NCI-H2081 treated with DMSO at 0.1 percent for 48 hours (cell line): ENCODE measurements at places on chromosomes 13 and 19.

- DNase-seq: no peak
Measured at GRCh38 chr13:27774651-27775050, 17.6 kb upstream of the GSX1 start.

- DNase-seq: no peak
Measured at GRCh38 chr19:55082020-55082851, 6.6 kb downstream of the EPS8L1 start.

GRCh38 chr13:59673286-59673685 lies 490.4 kb downstream of the DIAPH3 start:
- DNase-seq: no peak

DNA sequence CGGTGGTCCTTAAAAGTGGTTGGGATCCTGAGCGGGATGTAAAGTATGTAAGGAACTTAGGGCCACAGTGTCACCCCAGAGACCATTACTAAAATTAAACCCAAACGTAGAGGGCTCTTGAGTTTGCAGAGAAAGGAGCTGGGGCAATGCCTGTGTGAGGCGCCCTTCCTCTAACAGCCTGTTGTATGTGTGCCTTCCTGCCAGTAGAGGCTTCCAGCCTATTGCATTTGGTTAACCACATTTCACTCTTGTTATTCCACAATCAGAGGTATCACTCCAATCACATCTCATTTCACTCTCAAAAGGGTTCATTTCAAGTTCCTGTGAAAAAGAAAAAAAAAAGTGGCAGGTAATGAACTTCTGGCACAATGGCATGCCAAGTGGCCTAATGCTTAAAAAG lies 29.4 kb downstream of the DIAPH3 start:
- no peak for DNase-seq

DNA sequence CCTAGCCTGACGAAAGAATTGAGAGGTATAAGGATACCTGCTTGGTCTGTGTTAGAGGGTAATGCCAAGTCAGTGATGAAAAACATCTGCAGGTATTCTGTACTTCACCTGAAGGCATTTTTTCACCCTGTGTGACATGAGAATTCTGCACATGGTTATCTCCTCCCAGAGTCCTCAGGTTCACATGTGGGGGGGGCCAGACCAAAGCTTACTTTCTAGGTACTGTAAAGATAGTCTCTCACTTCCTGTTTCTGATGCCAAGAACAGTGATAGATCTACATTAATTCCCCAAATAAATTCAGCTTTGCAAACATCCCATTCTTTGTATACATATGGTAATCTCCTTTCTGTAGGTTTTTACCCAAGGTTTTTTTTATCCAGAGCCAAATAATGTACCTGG lies 53.4 kb downstream of the GPC6 start:
- DNase-seq: no peak

- no peak for DNase-seq
Measured at GRCh38 chr19:5091018-5091683, 122.2 kb downstream of the KDM4B start.

GRCh38 chr13:92694047-92694446 lies 532.6 kb upstream of the GPC6 start:
- no peak for DNase-seq

GRCh38 chr19:41821003-41821735 lies 23.3 kb downstream of the LYPD4 start:
- peak; percentile 42 for DNase-seq

- no peak for DNase-seq
Measured at GRCh38 chr13:26882731-26883130, 122.1 kb upstream of the GPR12 start.

GRCh38 chr13:90084684-90085290 lies 1262.7 kb upstream of the MIR17HG start:
- no peak for DNase-seq

DNA sequence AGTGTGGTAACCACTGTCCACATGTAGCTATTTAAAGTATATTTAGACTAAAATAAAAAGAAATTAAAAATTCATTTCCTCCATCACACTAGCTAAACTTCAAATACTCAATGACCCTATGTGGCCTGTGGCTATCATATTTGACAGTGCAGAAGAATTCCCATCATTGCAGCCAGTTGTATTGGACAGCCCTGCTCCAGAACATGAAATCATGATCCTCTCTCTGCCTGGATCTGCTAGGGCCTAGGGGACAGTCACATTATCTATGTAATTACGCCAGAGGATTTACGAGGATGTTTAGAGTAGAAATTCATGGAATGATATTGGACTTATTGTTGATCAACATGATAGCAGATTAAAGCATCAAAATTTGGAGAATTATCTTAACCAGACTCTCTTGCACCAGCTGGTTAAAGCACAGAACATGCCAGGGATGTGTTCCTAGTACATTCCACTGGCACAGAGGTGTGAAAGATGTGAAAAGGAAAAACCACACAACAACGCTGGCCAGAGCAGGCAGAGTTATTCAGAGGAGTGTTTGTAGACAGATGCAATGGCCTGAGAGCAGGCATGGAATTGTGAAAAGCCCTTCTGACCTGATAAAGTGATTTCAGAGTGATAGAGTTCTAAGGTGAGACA lies 108.9 kb upstream of the STARD13 start:
- DNase-seq: no peak

- no peak for DNase-seq
Measured at GRCh38 chr13:98447881-98448641, 128.8 kb downstream of the STK24 start.

- DNase-seq: no peak
Measured at GRCh38 chr13:110644892-110645521, 29.7 kb downstream of the NAXD start.

DNA sequence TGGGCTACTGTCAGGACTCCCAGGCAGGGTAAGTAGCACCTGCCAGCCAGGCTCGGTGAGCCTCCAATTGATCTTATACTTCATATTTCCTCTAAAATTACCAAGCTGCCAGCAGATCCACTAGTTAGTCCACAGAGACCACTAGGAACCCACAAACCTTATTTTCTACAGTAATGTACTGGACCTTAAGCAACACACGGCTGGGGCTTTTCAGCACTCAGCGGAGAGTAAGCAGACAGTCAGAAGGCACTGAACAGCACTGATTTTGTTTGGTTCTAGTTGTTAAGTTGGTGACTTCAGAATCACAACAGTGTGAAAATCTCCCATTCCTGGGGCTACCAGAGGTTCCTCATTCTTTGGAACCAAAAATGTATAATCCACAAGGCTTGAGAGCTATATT lies 56.1 kb downstream of the MRPL57 start:
- DNase-seq: no peak

DNA sequence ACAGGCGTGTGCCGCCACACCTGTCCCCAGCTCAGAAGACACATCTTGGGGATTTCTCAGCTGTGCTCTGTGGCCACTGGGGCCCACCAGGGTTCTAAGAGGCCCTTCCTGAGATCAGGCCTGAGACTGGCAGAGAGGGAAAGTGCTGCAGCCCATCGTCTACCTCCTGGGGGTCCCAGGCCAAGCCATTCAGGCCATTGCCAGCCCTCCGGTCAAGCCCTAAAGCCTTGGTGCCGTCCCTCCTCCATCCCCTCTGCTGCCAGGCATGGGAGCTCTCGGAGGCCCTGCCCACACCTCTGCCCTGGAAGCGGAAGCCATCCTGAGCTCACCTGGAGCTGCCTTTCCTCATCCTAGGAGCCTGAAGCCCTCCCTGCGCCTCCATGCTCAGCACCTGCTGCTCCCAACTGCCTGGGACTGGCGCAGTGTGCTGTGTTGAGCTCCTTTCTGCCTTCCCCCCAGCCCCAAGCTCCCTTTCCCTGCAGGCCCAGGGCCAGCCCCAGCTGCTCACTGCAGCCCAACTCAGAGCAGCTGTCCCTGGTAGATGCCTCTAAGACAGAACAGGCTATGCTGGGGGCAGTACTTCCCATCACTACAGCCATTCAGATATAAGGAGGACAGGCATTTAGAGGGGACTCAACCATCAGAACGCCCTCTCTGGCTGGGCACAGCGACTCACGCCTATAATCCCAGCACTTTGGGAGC lies 2.9 kb downstream of the SLC7A9 start:
- no peak for DNase-seq

GRCh38 chr19:33064792-33065550 lies at the start of gene RHPN2:
Gene RHPN2, minus strand, starts transcription at chr19:33064888. Its CDS starts 36 bp downstream, at chr19:33064852.
- no peak for DNase-seq

GRCh38 chr13:100542826-100543156 lies 45.8 kb downstream of the GGACT start:
- DNase-seq: no peak

- DNase-seq: no peak
Measured at GRCh38 chr13:71171740-71172139, 695.3 kb downstream of the DACH1 start.

GRCh38 chr13:32362574-32362973 lies 47.3 kb downstream of the BRCA2 start:
- DNase-seq: no peak

DNA sequence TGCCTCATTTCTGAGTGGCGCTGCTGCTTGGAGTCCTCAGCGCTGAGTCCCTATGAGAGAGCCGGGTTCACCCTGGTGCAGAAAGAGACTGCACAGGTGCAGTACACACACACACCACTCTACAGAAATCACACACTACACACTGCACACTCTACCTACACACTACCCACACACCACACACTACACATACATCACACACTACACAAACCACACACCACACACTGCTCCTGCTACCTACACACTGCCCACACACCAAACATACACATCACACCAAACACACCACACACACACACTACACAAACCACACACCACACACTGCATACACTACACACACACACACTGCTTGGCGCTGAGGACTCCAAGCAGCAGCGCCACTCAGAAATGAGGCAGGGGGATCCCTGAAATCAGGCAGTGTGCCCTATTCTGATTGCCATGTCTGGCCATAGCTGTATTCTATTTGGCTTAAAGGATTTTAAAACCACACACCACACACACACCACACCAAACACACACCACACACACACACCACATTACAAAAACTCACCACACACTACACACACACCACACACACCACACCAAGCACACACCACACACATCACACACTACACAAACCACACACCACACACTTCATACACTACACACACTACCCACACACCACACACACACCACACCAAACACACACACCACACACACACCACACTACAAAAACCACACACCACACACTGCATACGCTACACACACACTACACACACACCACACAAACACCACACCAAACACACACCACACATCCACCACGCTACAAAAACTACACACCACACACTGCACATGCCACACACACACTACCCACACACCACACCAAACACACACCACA lies 4.9 kb downstream of the MAG start:
- no peak for DNase-seq

DNA sequence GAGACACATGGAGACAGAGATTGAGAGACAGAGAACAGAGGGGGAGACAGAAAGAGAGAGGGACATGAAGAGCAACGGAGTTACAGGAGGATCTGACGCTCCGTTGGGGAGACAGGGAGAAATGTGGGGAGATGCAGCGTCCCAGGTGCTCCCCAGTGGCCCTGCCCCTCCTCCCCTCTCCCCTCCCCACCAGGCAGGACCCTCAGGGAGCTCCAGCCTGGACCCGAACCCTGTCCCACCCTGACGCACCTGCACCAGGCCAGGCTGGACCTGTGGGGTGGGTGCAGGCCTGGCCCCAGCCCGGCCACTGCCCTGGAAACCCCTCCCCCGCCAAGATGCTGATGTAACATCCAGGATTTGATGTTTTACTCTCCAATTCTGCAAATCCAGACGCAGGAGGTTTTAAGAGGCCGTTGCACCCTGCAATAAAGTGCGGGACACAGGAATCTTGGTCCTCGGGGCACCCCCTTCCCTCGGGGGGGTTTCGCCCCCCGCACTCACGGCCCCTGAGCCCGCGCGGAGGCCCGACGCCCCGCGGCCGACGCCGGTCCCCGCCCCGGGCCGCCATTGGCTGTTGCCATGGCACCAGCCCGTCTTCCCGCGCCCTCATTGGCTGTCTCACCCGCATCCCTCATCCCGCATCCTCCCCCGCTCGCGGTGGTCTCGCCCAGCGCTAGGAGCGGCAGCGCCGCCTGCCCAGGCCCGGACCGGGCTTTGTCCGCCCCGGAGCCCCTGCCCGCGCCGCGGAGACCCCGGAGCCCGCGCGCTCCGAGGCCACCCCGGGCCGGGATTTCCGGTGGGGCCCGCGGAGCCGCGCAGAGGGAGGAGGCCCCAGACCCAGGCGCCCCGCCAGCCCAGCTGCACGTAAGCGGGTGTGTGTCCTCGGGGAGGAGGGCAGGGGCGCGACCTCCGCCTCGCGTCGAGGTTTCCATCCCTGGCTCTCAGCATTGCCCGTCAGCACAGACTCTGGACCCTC lies at the start of gene APC2:
APC2 (plus strand) TSS at position 655 of the 976 bp plus-strand sequence. CDS start 2,881 bp downstream, outside the sequence.
- no peak for DNase-seq

DNA sequence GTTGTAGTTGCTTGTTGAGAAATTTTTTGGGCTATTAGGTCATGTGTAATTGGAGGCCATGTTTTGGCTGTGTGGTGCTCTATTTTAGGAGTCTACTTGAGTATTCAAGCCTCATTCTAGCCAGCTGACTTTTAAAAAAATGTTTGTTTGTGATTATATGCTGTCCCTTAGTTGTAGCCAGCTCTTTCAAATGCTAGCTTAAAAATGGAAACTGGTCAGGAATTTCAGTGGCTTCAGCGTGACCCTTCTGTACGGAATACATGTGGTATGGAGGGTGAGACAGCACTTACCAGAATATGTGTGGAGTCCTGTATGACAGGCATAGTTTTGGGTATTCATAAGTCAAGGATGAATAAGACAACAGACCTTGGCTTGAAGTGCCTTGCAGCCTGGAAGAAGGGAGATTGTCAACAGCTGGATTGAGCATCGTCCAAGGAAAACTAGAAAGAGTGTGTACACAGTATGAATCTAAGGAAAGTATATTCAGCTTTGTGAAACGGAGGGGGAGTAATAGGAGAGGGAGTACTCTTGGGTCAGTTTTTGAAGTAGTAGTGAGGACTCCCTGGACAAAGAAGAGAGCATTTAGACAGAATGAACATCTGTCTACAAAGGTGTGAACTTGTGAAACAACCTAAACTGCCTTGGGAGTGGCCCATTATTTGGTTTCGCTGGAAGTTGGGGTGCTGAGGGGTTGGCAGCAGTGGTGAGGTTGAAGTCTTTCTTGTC lies 20.0 kb upstream of the WTIP start:
- DNase-seq: no peak

- DNase-seq: no peak
Measured at GRCh38 chr19:29255912-29256311, 43.0 kb upstream of the UQCRFS1 start.

GRCh38 chr19:13763265-13763664 lies 1.1 kb upstream of the MRI1 start:
- DNase-seq: no peak

DNA sequence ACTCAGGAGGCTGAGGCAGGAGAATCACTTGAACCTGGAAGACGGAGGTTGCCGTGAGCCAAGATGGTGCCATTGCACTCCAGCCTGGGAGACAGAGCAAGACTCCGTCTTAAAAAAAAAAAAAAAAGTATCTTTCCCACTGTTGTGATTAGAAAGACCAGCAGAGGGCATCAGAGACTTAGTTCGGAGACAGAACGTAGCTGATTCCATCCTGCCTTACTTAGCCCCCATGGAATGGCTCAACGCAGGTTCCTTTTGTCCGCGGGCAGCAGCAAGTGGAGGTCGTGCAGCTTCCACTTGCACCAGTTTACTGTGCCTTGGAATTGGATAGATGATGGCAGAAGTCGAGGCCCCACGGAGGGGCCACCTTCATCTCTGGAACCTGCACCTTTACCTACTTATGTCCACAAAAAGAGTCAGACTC lies 8.1 kb downstream of the TIMM29 start:
- DNase-seq: peak; percentile 32

- no peak for DNase-seq
Measured at GRCh38 chr13:37791699-37792098, 77.9 kb downstream of the TRPC4 start.

GRCh38 chr13:94182185-94182761 lies 297.2 kb downstream of the DCT start:
- DNase-seq: no peak

- no peak for DNase-seq
Measured at GRCh38 chr13:110882972-110883371, 31.9 kb downstream of the ANKRD10 start.
